Left cardiac atrium (tissue), 4 donors: ENCODE measurements at places on chromosomes 16 and 17.

DNA sequence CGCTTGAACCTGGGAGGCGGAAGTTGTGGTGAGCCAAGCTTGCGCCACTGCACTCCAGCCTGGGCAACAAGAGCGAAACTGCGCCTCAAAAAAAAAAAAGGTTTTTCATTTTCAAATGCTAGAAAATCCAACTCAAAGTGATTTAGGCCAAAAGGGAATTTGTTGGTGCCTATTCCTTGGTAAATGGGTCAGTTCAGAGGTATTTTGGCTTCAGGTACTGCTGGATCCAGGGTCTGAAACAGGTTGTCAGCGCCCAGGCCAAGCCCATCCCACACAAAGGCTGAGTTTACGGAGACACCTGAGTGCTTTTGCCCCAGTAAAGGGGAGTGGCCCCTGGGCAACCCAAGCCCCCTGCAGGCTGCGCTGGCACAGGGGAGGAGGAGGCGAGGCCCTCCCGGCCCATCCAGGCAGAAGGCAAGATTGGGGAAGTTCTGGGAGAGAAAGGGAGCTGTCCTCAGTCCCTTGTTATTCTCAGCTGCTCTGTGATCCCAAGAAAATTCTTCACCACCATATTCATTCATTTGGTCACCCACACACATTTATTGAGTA is 8.5 kb upstream of the JPH3 start:
- DNase-seq = no peak

GRCh38 chr17:45394913-45395568 is 37.6 kb downstream of the ARHGAP27 start:
- peak; percentile 76 for DNase-seq

DNA sequence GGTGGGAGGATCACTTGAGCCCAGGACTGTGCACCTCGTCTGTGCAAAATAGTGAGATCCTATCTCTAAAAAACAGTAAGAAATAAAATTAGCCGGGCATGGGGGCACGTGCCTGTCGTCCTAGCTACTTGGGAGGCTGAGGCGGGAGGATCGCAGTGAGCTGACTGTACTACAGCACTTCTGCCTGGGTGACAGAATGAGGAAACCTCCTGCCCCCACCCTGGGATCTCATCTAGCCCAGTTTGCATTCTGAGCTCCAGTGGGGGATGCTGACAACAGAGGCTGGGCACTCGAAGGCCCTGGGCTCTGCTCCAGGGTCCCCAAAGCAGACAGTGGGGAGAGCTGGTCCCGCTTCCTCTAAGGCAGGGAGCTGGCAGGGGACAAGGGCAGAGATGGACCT is 7.1 kb downstream of the NAGPA start:
- DNase-seq = no peak

- DNase-seq = no peak
Measured at GRCh38 chr17:67442787-67443624, 65.9 kb downstream of the PITPNC1 start.

- no peak for DNase-seq
Measured at GRCh38 chr17:51366866-51367265, 106.5 kb downstream of the UTP18 start.

- no peak for DNase-seq
Measured at GRCh38 chr17:68903286-68903685, 51.9 kb downstream of the ABCA8 start.

- no peak for DNase-seq
Measured at GRCh38 chr16:5905935-5906334, 808.3 kb upstream of the EEF2KMT start.

- no peak for DNase-seq
Measured at GRCh38 chr17:63096426-63096825, 130.4 kb downstream of the TANC2 start.

- no peak for DNase-seq
Measured at GRCh38 chr17:9968881-9969280, 63.8 kb upstream of the RCVRN start.

DNA sequence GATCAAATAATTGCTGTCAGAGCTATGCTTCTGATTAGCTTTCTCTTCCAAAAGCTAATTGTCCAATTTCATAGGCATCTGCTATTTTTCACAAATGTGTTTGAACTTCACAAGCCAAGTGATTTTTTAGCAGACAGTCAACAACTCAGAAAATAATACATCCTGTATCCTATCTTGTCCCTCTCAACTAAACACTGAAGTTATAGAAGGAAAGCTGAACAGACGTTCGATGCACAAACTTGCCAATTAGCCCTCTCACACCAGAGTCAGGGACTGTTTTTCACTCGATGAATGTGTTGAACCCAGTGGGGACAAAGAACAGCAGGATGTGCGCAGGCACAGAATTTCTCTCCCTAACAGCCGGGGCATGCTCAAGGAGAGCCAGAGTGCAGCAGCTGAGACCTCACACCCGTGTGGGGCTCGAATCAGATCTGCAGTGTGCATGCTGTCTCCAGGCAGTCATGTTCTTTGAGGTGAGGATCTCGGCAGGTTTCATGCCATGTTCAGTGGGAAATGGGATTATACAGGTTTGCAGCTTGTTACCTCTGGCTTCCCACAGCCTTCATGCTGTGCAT is 246.7 kb upstream of the SDK2 start:
- DNase-seq = no peak
